Natural killer cell (primary cell): ENCODE measurements at places on chromosomes 13 and 19. TPM values are rescaled to one million over a fixed set of nuclear protein-coding genes. Genes with fewer than 3 reads are reported as not detected.

The SOX21 gene
- total RNA-seq: not detected

The TNFSF13B gene
- 6.3 TPM for total RNA-seq

The TBXA2R gene
- 1.4 TPM for total RNA-seq

The URAD gene
- not detected for total RNA-seq

The ZNF675 gene
- total RNA-seq: 21.5 TPM

The ZNF570 gene
- 17.6 TPM for total RNA-seq

The COMP gene
- not detected for total RNA-seq

The NEK3 gene
- total RNA-seq: 15.2 TPM

The SERPINE3 gene
- not detected for total RNA-seq

The UPF3A gene
- 66.5 TPM for total RNA-seq

The ZNF135 gene
- total RNA-seq: 4.3 TPM

The RFX1 gene
- total RNA-seq: 30.5 TPM

The ITM2B gene
- total RNA-seq: 305 TPM

The SYT5 gene
- total RNA-seq: 6.1 TPM

The C1QTNF9B gene
- total RNA-seq: not detected

The FGF22 gene
- 0.31 TPM for total RNA-seq

The FOXA3 gene
- not detected for total RNA-seq

The PVR gene
- total RNA-seq: 7.9 TPM

The FGF21 gene
- not detected for total RNA-seq

The ZNF878 gene
- 0.54 TPM for total RNA-seq

The PSG6 gene
- not detected for total RNA-seq

The NLRP5 gene
- total RNA-seq: not detected

The S1PR2 gene
- 12.6 TPM for total RNA-seq

The ZNF837 gene
- 1.4 TPM for total RNA-seq

The TEX29 gene
- not detected for total RNA-seq

The SIX5 gene
- total RNA-seq: 3.1 TPM

The SHD gene
- total RNA-seq: not detected

The COX7A1 gene
- not detected for total RNA-seq

The LGALS7 gene
- not detected for total RNA-seq

The GNA15 gene
- total RNA-seq: 10.4 TPM

The KIR2DL4 gene
- 7.1 TPM for total RNA-seq

The ACTN4 gene
- 595 TPM for total RNA-seq

The KBTBD7 gene
- 3.8 TPM for total RNA-seq

The GPC6 gene
- total RNA-seq: not detected

The ZNF835 gene
- 2.1 TPM for total RNA-seq

The TUBB4A gene
- total RNA-seq: 1.8 TPM

The MAP4K1 gene
- total RNA-seq: 163 TPM

The LHB gene
- total RNA-seq: not detected

The FAAP24 gene
- total RNA-seq: 4.1 TPM

The LRP3 gene
- 0.38 TPM for total RNA-seq

The TMEM238 gene
- 2.9 TPM for total RNA-seq

The C19orf73 gene
- total RNA-seq: 2.3 TPM

The SELENOV gene
- not detected for total RNA-seq

The PLVAP gene
- total RNA-seq: not detected

The ZNF468 gene
- 25.4 TPM for total RNA-seq

The IFT88 gene
- total RNA-seq: 13.9 TPM

The FSTL3 gene
- total RNA-seq: 1.9 TPM

The KLK4 gene
- not detected for total RNA-seq

The TMEM143 gene
- 10.2 TPM for total RNA-seq

The SULT2A1 gene
- total RNA-seq: not detected

The KLHL1 gene
- total RNA-seq: not detected

The SPACA4 gene
- not detected for total RNA-seq

The PET100 gene
- 92.0 TPM for total RNA-seq

The CYSLTR2 gene
- 5.3 TPM for total RNA-seq

The C3 gene
- not detected for total RNA-seq

The SKA3 gene
- total RNA-seq: 3.2 TPM

The THSD8 gene
- 2.8 TPM for total RNA-seq
